NCI-H510A treated with DMSO at 0.1 percent for 48 hours (cell line): ENCODE measurements at places on chromosomes 12 and 14.

DNA sequence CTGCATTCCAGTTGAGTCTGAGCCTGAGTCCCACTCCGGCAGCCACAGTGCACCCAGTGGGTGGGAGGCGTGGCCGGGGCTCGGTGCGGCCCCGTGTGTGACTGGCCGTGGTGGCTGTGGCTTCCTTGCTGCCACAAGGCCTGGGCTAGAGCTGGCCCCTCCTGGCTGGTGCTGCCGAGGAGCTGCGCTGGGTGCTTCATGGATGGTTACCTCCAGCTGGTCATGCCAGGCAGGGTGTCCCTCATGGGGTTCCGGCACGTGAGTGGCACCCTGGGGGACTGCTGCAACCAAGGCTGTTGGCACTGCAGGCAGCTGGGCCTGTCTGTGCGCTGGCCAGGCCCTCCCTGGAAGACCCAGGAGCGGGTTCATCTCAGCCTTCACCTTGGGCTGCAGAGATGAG lies 62.7 kb downstream of the KIF26A start:
- no peak for DNase-seq

DNA sequence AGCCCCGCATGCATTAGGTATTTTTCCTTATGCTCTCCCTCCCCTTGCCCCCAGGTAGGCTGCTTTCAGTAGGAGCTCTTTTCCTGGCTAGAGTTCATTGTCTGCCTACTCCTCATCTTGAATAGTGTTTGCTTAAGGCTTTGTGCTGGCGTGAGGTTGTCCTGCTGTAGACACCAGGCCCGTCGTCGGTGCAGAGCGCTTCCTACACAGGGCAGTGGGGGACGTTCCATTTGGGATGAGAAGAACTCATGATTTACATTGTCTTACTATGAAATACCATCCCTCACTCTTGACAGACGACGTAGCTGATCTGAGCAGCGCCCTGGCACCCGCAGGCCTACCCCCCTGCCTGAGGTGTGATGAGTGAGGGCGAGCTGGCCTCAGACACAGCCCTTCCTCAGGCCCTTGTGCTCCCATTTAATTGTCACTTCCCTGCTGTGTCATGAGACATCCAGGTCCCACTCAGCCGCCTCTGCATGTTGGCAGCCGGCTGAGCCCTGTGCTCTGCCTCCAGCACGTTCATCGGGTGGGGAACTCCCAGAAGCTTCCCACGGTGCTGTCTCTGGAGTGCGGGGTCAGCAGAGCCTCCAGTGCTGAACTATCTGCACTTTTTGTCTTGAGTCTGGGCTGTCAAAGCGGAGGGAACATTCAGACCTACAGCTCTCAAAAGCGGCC lies 76.0 kb downstream of the WDR20 start:
- peak; percentile 76 for DNase-seq

GRCh38 chr12:128551266-128551665 lies 272.5 kb downstream of the SLC15A4 start:
- peak; percentile 91 for DNase-seq

DNA sequence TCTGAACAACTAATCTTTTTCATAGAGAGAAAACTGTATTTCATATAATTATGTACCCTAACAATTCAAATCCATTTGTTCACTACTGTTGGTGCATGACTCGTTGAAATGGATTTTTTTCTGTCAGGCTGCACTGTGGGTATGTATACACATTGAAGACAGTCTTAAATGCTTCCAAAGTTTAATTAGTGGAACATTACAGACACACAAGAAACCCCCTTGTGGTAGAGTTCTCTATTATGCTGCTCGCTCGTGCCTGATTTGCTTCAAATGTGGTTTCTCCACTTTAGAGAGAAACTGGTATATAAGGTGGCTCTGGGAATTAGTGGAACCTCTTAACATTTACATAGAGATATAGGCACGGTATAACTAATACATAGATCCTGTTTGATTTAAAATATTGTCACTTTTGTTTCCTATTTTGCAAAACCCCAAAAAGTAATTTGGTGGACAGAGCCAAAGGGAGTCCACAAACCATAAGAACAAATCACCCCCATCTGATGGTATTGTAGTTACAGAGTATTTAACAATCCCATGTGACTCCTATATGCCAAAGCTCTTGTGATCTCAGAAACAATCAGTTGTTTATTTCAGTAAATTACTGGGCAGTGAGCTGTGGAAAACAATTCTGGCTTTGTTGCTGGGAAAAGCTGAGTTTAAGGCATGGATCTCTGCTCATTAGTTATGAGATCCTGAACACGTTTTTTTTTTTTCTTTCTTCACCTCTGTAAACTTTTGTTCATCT lies 159.5 kb downstream of the BRMS1L start:
- DNase-seq: no peak

DNA sequence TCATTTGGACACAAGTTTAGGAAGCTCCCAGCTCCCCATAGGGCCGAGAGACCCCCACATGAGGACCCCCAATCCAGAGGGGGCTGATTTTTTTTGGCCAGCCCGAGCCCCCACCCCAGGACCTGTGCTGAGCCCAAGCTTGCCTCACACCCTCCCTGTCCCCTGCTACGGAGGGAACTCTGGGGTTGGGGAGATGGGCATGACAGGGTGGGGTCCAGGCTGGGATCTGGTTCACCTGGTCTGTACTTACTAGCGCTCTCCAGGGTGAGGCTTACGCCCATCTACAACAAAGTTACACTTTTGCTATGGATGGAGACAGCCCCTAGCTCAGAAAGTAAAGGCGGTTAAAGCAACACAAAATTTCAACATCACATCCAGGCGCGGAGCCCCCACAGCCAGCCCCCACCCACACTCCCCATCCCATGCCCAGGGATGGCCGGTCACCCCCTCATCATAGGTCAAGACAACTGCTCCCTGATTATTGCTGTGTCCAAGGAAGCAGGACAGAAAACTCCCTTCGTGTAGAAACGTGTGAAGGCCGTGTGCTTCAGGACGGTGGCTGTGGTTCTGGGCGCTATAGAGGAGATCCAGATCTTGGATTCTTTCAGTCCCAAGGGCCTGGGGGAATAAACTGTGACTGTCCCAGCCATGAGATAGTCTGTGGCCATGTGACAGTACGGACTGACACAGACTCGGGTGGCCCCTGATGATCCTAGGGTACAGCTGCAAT lies 10.7 kb downstream of the SLC25A29 start:
- no peak for DNase-seq

GRCh38 chr12:104285740-104286515 lies 17.6 kb upstream of the EID3 start:
- peak; percentile 64 for DNase-seq

- no peak for DNase-seq
These were observed 25.4 kb downstream of the RTRAF start for GRCh38 chr14:52014601-52015267.

DNA sequence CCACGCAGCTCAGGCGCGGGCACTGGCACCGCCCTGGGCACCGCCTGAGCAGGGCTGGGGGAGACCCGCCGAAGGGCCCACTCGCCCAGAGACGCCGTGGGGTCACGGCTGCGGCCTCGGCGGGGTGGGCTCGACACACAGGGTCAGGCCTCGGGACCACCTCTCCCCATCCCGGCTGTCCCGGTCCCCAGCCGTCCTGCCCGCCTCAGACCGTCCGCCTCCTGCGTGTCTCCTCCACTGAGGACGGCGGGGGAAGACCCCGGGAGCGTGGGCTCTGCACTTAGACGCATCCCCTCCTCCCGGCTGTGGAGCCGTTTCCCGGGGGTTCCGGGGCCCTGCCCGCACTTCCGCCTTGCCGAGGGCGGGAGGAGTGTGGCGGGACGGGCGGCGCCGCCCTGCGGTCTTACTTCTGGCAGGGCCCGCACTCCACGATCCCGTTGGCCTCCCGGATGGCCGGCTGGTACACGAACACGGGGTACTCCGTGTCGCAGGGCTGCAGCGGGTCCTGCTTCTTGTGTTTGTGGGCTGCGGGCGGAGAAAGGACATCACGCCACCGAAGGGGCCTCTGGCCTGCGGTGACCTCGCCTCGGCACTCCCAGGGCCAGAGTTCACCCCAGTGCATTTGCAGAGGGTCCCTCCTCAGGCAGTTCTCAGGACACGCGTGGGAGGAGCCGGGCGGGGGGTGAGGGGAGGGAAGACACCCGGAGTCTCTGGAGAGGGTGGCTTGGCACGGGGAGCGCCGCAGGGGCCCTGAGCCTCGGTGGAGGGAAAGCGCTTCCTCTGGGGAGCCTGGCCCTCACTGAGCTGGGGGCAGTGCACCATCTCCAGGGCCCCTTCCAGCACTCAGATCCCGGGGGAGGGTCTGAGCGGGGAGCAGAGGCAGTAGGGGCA lies 23.1 kb upstream of the LRTM2 start:
- no peak for DNase-seq
